Nucleus accumbens (tissue), 56 donors: ENCODE measurements at places on chromosomes 5 and 9.
A peak's percentile ranks its signal among the peaks of the same experiment; 100 is the strongest.

DNA sequence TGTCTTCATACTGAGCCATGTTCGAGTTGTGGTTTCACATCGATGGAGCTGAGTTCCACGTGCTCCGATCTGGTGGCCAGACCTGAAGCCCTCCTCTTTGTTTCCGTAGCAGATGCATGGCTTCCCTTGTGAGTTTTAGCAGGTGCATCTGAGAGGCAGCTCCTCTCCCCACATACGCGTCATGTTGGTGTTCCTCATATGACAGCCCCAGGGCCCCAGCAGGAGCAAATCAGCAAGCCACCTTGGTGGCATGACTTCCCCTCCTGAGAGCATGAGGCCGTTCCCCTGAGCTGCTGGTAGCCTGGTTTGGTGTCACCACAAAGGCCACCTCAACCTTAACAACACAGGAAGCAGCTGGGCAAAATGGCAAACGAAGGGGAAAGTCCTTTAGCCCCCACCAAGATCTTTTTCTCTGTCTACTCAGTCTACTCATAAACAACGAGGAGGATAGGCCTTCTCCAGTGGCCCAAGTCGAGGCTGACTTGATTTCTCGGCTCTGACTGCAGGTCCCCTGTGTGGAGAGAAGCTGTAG is 5.9 kb downstream of the CYFIP2 start:
- DNase-seq = no peak

GRCh38 chr9:123336449-123336848 is 19.5 kb upstream of the CRB2 start:
- no peak for DNase-seq

- DNase-seq = no peak
These were observed 241.7 kb upstream of the NR4A3 start for GRCh38 chr9:99579964-99580363.

DNA sequence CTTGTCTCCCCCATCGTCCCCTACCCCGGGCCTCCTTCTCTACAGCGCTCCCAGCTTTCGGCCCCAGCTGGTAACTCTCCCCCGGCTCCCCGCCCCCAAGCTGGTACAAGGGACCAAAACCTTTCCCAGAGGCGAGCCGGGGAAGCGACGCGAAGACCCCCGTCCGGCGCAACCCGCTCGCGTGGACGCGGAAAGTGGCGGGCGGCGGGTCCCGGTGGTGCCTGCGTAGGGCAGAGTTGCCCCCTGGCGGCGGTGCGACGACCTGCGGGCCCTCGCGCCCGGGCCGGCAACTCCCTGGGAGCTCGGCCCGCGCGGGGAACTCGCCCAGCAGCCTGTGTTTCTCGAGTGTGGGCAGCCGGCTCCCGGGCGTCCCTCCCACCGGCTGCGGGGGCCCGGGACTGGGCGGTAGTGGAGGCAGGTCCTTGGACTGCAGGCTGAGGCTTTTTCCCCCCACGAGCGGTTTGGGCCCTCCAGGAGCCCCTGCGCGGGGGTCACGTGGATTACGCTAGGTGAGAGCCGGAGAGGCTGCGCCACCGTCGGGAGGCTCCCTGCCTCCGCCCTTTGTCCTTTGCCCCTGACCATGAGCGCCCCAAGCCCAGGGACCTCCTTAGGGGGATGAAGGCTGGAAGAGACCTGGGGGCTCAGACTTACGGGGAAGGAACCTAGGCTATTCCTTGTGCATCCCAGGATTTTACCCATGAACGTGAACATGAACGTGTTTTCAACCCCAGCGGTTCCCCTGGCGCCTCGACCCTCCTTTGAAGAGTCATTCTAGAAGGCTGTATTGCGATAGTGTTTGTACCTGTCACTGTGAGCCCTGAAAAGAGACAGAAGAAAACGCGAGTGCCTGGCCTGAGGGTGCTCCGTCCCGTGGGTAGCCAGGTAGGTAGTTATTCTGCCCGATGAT is 2.9 kb upstream of the FOXD1 start:
- peak; percentile 51 for DNase-seq

GRCh38 chr5:102961671-102962070 is 158.3 kb downstream of the GIN1 start:
- no peak for DNase-seq

GRCh38 chr9:124869466-124869985 is 7.6 kb downstream of the ARPC5L start:
- DNase-seq = no peak

DNA sequence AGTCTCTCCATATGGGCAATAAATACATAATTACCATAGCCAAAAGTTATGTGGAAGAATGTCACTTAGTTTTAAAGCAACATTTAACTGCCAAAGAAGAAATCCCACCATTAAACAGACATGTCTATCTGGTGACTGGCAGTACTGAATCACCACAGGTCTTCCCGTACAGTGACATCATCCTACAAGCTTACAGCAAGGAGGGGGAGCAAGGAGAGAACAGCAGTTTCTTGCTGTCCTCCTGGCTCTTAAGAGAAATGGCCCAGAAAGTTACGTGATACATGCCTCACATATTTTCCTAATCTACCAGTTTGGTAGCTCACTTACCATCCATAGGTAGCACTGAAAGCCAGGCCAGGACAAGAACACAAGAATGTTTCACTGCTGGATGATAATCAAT is 671.0 kb downstream of the DMRTA1 start:
- DNase-seq = no peak

GRCh38 chr5:520196-520849 is 3.9 kb downstream of the SLC9A3 start:
- DNase-seq = no peak

DNA sequence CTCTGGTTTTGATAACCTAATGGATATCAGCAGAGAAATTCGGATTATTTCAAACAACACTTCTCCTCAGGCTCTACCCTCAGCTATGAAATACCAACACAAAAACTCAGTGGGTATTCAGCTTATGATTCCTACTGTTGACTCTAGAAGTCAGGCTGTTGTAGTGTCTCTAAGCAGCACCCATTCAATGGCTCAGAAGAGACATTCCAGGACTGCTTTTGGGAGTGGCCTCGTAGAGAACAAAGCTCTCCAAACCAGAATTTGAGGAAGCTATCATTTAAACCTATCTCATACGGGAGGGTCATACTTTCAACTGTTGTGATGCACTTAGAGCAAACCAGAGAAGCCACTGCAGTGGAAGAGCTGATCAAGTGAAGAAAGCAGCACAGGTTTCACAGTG is 34.1 kb downstream of the ETF1 start:
- no peak for DNase-seq

DNA sequence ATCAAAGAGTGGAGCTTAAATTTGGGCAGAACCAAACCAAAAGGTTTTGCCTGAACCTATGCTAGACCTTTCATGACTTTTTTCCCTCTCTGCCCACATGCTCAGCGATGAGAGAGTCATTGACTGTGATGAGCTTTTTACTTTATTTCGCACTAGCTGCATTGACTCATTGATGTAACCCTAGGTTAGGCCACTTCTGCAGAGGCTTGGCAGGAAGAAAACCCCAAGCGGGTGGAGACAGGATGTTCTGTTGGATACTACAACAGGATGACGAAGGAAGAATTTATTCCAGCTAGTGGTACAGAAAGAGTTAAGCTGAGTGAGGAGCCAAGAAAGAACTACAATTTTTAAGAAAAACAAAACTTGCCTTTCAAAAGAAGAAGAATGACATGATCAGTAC is 18.4 kb downstream of the AGXT2 start:
- no peak for DNase-seq

GRCh38 chr5:135047347-135047695 is 13.3 kb upstream of the PITX1 start:
- no peak for DNase-seq

- DNase-seq = no peak
These were observed 806.2 kb upstream of the WWC1 start for GRCh38 chr5:167485061-167485774.

DNA sequence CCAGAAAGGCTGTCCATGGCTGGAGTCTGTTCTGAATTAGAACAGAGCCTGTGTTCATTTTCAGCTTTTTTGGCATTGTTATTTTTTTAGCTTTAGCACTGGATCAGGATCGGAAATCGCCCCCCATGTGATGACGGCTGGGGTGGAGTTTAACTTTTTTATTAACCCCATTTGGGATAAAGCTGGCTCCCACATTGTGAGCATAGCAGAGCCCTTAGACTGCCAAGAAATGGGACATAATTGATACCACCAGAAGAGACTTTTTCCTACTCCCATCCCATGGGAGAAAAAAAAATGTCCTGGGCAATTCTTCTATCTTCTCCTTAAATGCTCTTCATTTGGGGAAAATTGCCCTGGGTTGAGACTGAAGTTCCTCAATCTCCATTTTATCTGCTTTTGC is 52.4 kb downstream of the SLIT3 start:
- no peak for DNase-seq

- no peak for DNase-seq
These were observed 543.1 kb downstream of the TLE1 start for GRCh38 chr9:81146241-81146640.

GRCh38 chr5:82276800-82277612 is 1.1 kb downstream of the RPS23 start:
- no peak for DNase-seq

GRCh38 chr9:31677415-31677814 is 707.0 kb upstream of the ACO1 start:
- no peak for DNase-seq

- no peak for DNase-seq
These were observed 55.2 kb upstream of the NEK6 start for GRCh38 chr9:124202447-124202971.

DNA sequence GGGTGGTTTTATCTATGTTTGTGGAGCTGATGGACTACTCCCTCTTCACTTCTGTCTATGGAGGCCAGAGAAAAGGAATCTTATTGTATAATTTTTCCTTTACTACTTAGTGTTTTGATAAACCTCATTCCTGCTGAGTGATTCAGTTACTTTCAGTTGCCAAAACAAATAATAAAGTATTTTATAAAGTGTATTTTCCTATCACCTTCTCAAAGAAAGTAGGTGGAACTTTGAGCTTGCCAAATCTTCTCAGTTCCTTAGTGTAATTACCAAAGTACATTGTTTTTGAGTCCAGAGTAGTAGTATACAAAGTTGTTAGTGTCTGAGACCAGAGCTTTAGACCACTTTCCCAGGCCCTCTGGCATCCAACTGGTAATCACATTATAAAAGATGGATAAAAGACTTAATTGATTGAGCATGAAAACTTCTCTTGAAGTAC is 13.5 kb downstream of the RABGAP1 start:
- no peak for DNase-seq

DNA sequence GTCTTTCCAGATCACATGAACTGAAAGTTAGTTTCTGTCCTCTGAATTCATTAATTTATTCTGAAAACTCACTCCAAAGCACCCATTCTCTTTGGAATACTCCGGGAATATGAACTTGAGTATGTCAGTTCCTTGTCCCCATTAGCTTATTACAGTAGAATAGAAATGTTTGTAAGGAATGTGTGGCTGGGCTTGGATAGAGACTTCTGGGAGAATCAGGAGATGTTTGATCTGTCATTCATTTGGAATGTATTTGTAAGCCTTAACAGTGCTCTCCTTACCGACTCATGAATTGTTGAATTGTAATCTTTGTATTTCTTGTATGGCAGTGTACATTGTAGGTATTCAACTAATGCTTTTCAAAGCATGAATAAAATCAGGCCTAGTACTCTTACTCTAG is 548.4 kb downstream of the LRRC70 start:
- DNase-seq = no peak

DNA sequence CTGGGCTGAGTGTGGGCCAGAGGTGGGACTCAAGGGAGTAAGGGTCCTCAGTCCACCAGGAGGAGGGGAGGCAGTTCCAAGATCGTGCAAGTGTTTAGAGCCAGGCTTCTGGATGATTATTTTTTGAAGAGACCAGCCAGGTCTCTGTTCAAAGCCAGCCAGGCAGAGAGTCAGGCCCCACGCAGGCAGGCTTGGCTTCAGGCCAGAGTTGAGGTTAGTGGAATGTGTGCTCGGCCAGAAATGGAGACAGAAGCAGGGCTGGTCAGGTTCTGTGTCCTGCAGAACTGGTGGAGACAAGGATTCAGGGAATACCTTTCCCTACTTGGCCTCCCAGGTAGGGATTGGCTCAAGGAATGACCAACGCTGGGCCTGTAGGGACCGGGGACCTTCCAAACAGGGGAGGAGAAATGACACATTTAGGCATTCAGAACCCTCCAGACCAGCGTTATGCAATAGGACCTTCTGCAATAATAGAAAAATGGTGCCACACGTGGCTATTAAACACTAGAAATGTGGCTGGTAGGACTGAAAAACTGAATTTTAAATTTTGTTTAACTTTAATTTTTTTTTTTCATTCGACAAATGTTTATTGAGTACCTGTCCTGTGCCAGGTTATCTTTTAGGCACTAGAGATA is 106.2 kb downstream of the CMYA5 start:
- no peak for DNase-seq

GRCh38 chr5:133052317-133053175 is 733 bp downstream of the HSPA4 start:
- DNase-seq = no peak

- no peak for DNase-seq
These were observed 470 bp upstream of the SLC22A5 start for GRCh38 chr5:132369007-132369473.

GRCh38 chr5:13632676-13633075 is 311.8 kb downstream of the DNAH5 start:
- no peak for DNase-seq

DNA sequence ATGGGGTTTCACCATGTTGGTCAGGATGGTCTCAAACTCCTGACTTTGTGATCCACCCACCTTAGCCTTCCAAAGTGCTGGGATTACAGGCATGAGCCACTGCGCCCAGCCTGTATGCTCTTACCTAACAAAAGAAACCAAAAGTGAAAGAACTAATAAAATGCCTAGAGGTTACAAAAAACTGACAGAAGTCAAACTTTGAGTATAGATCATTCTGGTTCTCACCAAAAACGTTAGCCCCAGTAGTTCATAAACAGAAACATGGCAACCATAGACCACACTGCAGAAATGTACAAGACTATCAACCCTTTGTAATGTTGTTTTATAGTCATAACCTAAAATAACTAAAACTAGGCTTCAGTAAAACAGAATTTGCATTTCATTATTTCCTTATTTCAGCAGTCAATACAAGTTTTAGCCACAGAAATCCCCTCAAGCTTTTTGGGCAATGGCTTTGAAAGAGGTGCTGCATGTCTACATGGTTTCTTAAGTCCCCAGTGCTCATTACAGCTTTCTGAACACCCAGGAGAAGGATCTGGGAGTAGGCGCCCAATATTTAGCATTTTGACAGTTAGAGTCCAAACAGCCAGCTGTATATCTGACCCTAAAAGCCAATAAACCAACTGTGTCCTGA is 72.5 kb downstream of the EPB41L4A start:
- DNase-seq = no peak

- DNase-seq = no peak
These were observed 61.8 kb upstream of the PLEKHG4B start for GRCh38 chr5:30131-30530.

DNA sequence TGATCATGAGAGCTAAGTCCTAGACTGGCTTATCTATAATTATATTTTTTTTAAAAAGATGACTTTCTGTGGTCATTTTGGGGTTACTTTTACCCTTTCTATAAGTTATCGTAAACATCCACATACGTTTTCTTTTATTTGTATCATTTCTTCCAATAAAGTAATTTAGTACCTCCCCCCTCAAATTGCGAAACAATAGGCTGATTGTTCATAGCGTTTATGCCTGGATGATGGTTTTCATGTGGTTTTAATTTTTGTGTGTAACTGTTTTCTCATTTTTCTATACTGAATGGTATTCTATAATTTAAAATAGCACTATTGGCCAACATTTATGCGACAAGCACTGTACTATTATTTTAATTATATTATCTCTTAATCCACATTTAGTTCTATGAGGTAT is 44.5 kb downstream of the SMC5 start:
- no peak for DNase-seq

- no peak for DNase-seq
These were observed 79.6 kb upstream of the BNC2 start for GRCh38 chr9:16950051-16950450.
